ENCODE measurements at places on chromosomes 2 and 18.
A peak's percentile ranks its signal among the peaks of the same experiment; 100 is the strongest.

DNA sequence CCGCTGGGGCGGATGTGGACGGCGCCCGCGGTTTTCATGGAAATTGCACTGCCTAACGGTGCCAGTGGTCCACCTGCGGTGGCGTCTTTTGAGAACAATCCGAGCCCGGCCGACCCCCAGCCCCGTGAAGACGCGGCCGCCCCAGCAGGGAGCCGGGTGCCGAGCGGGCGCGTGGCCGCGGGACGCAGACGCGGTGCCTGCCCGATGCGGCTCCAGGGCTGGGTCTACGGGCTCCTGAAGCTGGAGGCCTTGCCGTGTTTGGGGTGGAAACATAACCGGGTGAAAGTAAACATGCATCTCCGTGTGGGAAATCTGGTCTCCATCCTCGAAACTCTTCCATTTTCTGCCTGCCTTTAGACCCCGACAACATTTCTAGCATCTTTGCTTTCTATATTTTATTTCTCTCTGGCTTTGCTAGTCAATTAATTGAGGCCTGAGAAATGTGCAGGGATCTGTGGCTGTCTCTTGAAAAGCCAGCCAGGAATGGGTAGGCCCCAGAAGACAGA lies 572 bp downstream of the INPP4A start:
- peak; percentile 70 for DNase-seq

DNA sequence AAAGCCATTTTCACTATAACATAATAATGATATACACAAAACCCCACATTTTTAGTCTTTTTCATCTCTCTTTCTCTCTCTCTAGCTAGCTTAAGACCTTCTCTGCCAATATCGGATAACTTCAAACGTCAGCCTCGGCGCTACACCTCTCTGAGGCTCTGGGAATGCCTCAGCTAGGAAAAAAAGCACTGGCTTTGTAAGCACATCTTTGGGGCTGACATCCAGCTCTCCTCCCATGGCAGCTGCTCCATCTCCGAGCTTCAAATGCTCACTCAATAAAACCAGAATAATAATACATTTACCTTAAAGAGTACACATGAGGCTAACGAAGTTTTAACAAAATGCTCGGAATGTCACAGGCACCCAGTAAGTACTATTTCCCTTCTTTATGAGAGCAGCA lies 10.8 kb downstream of the RNU4ATAC start:
- no peak for DNase-seq

GRCh38 chr18:66754335-66754734 lies 150.4 kb upstream of the CDH19 start:
- no peak for DNase-seq

DNA sequence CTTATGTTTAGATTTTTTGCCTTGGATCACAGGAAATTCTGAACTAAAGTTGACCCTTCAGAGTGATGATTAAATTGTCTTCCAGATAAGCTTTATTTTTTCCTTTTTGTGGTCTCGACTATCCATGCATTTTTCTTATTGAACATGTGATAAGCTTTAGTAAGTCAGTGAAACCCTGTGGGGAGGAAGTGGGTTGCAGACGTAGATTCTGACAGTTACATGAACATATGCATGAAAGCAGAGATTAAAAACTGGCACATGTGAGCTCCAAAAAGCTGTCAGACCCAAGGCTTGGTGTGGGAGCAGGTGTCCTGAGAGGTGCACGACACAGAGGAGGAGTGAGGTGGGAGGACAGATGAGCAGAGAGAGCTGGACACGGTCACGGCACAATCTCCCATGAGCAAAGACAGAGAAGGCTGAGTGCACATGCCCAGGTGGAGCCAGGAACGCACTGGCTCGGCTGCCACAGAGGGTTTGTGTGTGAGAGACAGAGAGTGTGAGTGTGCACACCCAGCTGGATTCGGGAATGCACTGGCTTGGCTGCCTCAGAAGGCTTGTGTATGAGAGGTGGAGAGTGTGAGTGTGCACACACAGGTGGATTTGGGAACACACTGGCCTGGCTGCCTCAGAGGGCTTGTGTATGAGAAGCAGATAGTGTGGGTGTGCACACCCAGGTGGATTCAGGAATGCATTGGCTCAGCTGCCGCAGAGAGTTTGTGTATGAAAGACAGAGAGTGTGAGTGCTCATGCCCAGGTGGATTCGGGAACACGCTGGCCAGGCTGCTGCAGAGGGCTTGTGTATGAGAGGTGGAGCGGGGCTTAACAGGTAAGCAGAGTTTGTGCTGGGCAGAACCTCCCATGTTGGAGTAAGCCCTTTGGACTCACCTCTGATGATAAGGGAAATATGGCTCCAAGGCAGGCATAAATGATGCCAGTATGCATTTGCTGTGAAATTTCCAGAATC lies 849.1 kb upstream of the SALL3 start:
- no peak for DNase-seq

- DNase-seq: peak; percentile 81
Observed at GRCh38 chr18:25832001-25832604, 258.3 kb downstream of the SS18 start.

GRCh38 chr2:64105670-64106461 lies 38.4 kb downstream of the PELI1 start:
- no peak for DNase-seq

DNA sequence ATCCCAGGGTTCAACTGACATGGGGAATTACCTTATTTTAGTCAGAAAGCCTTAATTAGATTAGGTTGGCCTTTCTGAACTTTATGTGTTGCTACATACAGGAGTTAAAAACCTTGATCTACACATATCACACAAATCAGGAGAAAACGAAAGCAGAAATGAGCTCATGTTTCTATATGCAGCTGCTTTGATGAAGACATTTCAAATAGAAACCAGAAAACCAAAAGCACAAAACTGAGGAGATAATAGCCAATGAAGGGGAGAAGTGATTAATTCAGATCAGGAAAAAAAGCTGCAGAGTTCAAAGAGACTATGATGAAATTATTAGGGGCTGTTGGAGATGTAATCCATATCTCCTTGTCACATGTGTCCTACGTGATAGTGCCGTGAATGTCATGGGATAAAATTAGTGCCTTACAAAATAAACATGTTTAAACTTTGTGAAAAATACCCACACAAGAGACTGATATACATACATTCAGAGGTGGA lies 255.0 kb downstream of the CAMKMT start:
- no peak for DNase-seq

DNA sequence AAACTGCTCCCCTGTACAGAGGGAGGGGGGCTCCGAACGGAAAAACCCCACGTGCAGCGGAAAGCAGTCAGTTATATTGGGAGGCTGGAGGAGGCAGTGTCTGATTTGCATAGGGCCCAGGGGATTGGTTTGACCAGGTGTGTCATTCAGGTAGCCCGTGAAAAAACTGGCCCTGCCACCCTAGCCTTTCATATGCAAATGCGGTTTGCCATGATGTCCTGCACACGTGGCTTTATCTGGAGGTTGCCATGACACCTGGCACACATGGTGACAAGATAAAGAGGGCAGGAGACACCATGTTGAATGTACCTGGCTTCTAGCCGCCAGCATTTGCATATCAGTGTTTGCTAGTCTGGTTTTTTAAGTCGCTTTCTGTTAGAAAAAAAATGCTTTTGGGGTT lies 20.5 kb downstream of the SLC25A52 start:
- DNase-seq: no peak

GRCh38 chr2:32558492-32558891 lies 69.4 kb upstream of the TTC27 start:
- no peak for DNase-seq

GRCh38 chr18:5519448-5520298 lies 24.1 kb downstream of the EPB41L3 start:
- DNase-seq: peak; percentile 53

DNA sequence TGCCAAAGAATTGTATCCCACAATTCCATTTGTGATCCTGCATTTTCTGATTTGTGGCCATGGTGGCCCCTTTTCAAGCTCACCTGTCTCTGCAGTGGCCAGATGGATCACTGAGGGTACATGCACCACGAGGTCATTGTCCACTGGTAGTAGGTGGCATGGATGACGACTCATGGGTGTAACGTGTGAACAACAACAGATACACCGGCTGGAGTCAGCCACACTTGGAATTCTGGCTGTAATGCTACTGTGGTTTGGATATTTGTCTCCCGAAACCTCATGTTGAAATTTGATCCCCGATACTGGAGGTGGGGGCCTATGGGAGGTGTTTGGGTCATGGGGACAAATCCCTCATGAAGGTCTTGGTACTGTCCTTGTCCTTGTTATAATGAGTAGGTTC lies 102.2 kb upstream of the TAF1B start:
- DNase-seq: peak; percentile 19

DNA sequence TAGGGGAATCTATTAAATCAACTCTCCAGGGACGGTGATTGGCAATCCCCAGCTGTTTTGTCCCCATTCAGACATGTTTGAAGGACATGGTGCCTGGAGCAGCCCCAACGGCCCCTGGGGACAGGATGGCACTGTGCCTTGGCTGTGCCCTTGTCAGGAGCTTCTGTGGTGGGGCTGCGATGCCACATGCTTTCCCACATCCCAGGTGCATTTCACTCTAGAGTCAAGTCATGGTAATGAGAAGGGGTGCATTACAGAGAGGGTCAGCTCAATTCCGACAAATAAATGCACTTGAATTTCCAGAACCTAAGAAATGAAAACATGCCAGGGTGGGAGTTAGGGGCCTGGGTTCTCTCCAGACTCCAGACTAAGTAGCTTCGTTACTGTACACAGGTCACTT lies 289.4 kb upstream of the PXDN start:
- DNase-seq: no peak

- DNase-seq: peak; percentile 89
Observed at GRCh38 chr18:7567474-7568425, 634 bp downstream of the PTPRM start.

DNA sequence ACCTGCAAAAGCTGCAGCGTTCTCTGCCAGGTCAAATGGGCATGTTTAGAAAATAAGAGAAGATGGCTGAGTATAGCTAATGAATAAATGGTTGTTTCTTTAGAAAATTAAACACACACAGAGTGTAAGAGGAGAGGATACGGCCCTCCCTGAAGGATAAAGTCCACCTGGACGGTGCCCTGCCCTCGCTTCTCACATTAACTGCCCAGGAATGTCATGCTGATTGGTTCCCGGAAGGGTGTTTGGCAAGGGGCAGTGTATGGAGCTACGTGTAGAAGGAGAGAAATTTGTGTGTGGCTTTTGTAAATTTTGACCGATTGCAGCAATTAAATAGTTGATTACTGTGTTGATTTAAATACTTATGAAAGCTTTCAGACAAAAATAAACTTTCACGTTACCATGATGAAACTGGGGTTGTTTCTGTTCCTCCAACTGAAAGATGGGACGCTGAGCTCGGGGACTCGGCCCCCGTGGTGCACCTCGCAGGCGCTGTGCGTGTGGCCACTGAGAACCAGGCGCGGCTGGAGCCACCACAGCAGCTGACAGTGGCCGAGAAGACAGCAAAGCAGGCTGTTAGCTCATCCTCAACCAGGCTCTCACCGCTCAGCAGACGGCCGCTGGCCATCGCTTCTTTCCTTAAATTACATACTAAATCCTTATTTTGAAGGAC lies 22.7 kb downstream of the MPPE1 start:
- DNase-seq: no peak

Data from GM23248 (cell line).